ENCODE measurements at places on chromosomes 7 and 10.

GRCh38 chr10:124743191-124744101 is 732 bp downstream of the FAM53B start:
- no peaks in the 10 kb centered on the region for H3K27me3 ChIP-seq
- H3K4me3 ChIP-seq: peak overlapping the region; percentile 86
- peak overlapping the region; percentile 93 for H3K27ac ChIP-seq
- DNase-seq: peak; percentile 53

GRCh38 chr7:7178081-7178480 is 4.3 kb upstream of the C1GALT1 start:
- peak overlapping the region; percentile 86 for H3K27ac ChIP-seq
- no peaks in the 10 kb centered on the region for H3K27me3 ChIP-seq
- DNase-seq: peak; percentile 15
- no peaks in the 10 kb centered on the region for H3K36me3 ChIP-seq
- H3K4me1 ChIP-seq: peaks cover 31% of the 10 kb centered on the region
- no peak overlapping the region for H3K4me3 ChIP-seq

DNA sequence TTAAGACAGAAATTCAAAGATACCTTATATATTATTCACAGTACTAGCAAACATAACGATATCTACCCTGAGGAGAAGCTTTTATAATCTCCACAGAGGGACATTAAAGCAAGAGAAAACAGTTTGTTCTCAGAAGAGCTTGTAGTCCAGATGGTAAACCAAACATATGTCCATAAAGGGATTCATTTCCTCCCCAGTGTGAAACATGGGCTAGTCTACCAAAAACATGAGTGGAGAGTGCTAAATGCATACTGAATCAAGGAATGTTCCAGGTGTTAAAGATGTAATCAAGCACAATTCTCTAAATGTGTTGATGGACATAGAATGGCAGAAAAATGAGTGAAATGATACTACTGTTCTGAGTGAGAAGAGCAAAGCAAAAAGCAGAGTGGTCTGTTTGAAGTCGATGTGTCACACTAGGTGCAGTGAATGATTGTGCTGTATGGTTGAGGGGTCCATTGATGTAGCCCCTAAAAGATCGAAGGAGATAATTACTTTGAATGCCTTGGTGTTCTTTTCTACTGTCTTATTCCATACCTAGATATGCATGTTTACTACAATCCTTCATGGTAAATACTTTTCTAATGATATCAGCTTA is 25.3 kb downstream of the BCAP29 start:
- DNase-seq: no peak
- no peak overlapping the region for H3K4me3 ChIP-seq
- peaks cover 9% of the 10 kb centered on the region for H3K4me1 ChIP-seq

DNA sequence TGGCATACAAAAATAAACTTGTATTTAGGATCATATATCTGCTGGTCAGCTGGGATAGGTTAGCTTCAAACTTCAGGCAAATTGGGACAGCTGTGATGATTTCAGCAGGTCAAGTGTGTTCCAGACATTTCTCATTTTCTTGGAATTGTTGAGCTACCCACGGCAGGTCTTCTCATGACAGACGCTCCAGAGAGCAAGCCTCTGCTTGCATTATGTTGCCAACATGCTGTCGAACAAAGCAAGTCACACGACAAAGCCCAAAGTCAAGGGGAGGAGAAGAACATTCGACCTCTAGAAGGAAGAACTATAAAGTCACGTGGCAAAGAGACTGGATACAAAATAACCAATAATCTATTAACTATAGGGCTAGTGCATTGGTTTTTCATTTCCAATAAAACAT is 103.5 kb downstream of the RAB18 start:
- no peaks in the 10 kb centered on the region for H3K27me3 ChIP-seq
- DNase-seq: no peak
- H3K27ac ChIP-seq: no peak overlapping the region
- no peaks in the 10 kb centered on the region for H3K4me1 ChIP-seq
- H3K36me3 ChIP-seq: no peaks in the 10 kb centered on the region

DNA sequence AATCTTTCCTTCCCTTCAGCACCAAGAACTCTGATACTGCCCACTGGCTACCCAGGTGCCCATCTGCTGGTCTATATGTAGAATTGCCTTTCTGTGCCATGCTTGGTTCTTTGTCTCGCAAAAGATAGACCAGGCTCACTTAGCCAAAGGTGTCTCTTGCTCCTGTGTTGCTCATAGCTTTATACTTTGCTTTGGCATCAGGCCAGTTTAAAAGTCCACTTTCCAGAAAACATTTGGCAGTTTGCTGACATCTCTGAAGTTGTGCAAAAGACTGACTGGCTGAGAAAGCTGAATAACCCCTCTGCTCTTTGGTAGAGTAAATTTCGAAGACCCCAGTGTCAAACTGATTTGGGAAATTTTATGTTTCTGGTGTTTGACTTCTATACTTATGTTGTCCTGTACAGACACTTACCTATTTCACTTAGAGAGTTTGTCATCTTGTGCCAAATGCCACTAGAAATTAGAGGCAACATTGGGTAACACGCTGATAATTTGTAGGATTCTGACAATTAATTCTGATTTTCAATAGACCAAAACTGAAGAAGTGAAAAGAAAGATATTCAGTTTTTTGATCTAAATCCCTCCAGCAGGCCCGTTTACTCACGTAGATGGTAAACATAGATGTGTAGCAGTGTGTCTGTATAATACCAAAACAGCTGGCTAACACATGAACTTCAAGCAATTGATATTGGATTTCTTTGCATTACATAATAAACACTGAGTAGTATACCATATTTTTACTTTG is 91.1 kb downstream of the CPED1 start:
- peaks cover 4% of the 10 kb centered on the region for H3K4me1 ChIP-seq
- no peak for DNase-seq
- no peaks in the 10 kb centered on the region for H3K27me3 ChIP-seq
- H3K27ac ChIP-seq: no peak overlapping the region

DNA sequence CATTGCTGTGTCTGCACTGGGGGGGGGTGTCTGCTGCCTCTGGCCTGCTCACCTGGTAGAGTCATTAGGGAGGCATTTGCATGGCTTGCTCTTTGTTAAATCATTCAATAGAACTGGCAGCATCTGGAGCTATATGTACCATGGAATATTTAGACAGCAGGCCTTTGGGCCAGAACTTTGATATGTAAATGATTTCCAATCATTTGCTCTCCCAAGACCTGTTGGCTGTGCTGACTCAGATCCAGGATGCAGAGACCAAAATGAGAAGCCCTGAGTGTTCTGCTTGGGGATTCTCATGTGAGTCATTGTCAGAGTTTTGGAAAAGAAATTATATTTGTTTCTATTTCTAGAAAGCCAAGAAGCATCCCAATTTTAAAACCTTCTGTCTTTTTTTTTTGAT is 257.6 kb upstream of the IGFBP3 start:
- H3K36me3 ChIP-seq: no peaks in the 10 kb centered on the region
- H3K27ac ChIP-seq: no peak overlapping the region
- DNase-seq: no peak
- no peaks in the 10 kb centered on the region for H3K27me3 ChIP-seq
- H3K4me1 ChIP-seq: no peaks in the 10 kb centered on the region
- no peak overlapping the region for H3K4me3 ChIP-seq

DNA sequence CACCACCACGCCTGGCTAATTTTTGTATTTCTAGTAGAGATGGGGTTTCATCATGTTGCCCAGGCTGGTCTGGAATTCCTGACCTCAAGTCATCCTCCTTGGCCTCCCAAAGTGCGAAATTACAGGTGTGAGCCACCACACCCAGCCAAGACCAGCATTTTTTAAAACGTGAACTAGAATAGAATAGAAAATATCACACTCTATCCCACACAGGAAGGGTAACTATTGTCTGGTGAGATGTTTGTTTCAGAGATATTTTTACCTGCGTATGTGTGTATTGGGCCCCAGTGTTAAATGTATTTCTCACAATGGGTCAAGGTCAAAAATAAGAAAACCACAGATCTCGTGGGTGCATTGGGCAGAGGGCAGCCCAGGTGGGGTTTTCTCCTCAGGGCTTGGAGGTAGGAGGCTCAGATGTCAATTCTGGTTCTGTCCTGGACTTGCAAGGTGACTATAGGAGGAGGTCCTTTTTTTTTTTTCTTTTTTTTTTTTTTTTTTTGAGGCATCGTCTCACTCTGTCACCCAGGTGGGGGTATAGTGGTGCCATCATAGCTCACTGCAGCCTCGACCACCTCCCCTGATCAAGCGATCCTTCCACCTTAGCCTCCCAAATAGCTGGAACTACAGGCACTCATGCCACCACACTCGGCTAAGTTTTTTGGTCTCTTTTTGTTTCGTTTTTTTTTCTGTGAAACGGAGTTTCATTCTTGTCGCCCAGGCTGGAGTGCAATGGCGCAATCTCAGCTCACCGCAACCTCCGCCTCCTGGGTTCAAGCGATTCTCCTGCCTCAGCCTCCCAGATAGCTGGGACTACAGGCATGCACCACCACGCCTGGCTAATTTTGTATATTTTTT is 19.0 kb downstream of the SH2B2 start:
- no peak overlapping the region for H3K4me3 ChIP-seq
- H3K36me3 ChIP-seq: no peaks in the 10 kb centered on the region
- no peak overlapping the region for H3K27ac ChIP-seq
- no peak for DNase-seq
- no peaks in the 10 kb centered on the region for H3K27me3 ChIP-seq
- H3K4me1 ChIP-seq: 0 out of 2 replicates have a peak, but pooled peaks cover 3% of the 10 kb centered on the region

DNA sequence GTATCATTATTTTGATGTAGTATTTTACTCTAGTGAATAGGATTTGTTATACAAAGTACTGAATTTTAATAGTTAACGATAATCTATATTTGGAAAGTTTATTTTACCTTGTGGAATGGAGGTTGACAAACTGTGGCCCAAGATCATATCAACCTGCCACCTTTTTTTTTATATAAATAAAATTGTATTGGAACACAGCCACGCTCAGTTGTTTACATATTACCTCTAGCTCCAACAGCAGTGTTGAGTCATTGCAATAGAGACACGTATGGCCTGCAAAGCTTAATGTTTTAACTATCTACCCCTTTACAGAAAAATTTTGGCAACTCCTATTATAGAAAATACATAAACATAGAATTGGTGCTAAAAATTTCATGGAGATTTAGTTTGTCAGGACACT is 239.3 kb downstream of the THSD7A start:
- H3K4me1 ChIP-seq: no peaks in the 10 kb centered on the region
- no peak overlapping the region for H3K27ac ChIP-seq
- H3K4me3 ChIP-seq: no peak overlapping the region
- H3K36me3 ChIP-seq: no peaks in the 10 kb centered on the region

DNA sequence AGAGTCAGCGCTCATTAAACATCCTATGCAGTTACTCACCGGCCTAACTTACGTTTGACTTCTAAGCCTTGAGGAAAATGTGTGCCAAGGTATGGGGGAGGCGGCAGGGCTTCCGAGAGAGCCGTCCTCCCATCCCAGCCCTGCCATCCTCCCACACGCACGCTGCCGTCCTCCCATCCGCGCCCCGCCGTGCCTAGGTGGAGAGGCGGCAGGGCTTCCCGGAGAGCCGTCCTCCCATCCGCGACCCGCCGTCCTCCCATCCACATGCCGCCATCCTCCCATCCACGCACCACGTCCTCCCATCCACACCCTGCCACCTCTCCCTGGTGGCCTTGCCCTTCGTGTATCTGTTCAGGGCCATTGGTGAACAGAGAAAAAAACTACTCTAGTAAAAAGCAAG is 162.7 kb downstream of the PRKAG2 start:
- no peaks in the 10 kb centered on the region for H3K27me3 ChIP-seq
- no peaks in the 10 kb centered on the region for H3K4me1 ChIP-seq
- H3K4me3 ChIP-seq: no peak overlapping the region
- no peak overlapping the region for H3K27ac ChIP-seq

DNA sequence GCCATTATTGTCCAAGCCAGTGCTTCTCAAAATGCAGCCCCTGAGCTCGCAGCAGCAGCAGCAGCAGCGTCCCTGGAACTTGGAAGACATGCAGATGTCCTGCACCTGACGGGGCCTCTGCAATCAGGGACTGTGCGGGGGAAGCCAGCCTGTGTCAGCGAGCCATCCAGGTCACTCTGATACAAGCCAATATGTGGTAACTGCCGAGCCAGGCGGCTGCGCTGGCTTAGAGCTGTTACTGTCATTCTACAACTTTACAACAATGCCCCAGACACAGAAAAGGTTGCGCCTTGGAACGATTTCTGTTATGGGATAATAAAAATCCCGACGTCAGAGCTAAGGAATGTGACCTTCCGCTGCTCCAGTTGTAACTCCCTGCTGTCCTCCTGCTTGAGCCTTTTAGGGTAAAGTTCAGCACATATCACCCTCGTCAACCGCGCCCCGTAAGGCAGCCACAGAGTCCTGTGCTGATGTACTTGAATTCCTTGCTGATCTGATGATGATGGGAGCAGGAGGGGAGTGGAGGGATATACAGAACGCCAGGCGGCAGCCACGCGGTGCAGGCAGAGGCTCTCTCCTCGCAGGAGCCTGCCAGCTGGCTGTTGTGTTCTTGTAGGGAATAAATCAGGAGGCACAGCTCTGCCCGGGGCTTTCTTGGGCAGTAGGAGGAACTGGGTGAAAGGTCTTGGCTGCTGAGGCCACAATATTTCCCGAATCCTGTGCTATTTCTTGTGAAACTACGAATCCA is 20.0 kb upstream of the CRYGN start:
- H3K36me3 ChIP-seq: no peaks in the 10 kb centered on the region
- no peaks in the 10 kb centered on the region for H3K27me3 ChIP-seq
- peak; percentile 97 for DNase-seq
- peaks cover 24% of the 10 kb centered on the region for H3K4me1 ChIP-seq

DNA sequence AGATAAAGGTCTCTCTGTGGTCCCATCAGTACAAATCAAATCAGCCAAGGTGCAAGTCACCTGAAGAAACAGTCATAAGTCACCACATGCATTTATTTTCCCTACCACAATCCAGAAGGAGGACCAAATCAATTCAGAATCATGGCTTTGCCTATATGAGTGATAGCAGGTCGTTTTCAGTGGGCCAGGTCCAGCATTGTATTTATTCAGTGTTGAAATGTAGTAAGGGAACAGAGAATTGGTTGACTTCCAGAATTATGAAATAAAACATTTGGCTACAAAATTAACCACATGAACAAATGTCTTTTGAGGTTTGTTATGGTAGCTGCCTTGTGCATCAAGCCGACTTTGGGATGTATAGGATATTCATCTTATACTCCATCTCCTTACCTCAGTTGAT is 88.4 kb downstream of the POLR1F start:
- H3K27ac ChIP-seq: no peak overlapping the region
- no peaks in the 10 kb centered on the region for H3K36me3 ChIP-seq
- no peak overlapping the region for H3K4me3 ChIP-seq
- no peaks in the 10 kb centered on the region for H3K27me3 ChIP-seq

DNA sequence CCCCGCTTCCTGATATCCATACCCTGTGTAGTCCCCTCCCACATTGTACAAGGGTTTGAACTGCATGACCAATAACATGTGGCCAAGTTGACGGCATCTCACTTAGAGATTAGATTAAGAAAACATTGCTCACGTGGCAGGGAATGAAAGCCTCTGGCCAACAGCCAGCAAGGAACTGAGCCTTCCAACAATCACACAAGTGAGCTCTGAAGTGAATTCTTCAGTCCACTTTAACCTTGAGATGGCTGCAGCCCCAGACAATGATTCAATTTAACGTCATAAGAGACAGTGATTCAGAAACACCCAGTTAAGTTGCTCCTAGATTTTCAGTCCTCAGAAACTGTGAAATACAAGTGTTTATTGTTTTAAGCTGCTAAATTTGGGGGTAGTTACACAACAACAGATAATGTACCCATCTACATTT is 165.9 kb upstream of the PLXNA4 start:
- no peak for DNase-seq
- H3K4me3 ChIP-seq: no peak overlapping the region
- H3K36me3 ChIP-seq: no peaks in the 10 kb centered on the region

GRCh38 chr7:129854401-129854800 is 98.4 kb downstream of the UBE2H start:
- no peak overlapping the region for H3K4me3 ChIP-seq
- H3K4me1 ChIP-seq: no peaks in the 10 kb centered on the region
- no peaks in the 10 kb centered on the region for H3K27me3 ChIP-seq
- DNase-seq: no peak
- no peaks in the 10 kb centered on the region for H3K36me3 ChIP-seq

Measured in Caco-2 (cell line).